CD4-positive, alpha-beta T cell treated with Interferon gamma for 1 hour (primary cell): ENCODE measurements at places on chromosomes 3 and 15.

GRCh38 chr3:72997421-72997961 lies 880 bp downstream of the PPP4R2 start:
- DNase-seq: peak; percentile 28

DNA sequence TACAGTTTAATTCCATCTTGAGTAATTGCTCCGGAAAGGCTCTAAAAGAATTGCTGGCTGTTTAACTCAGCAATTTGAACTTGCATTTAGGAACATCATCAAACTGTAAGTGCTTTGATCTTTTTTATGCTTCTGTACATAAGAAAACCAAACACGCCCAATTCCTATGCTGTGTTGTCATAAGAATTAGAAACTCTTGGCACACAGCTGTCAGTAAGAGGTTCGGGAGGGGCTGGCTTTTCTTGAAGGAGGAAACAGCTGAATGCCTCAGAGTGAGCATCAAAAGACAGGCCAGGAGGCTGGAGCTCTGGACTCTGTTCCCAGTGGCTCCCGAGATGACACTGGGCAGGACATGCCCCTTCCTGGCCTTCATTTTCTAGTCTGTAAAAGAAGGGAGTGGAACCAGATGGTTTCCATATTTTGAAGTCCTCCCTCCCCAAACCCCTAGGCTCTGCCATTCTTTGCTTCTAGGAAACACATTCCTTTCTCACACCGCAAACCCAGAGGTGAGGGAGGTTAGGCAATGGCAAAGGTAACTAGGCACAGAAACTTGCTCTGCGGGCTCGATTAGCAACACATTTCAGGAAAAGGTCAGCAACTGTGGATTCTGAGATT lies 73.7 kb upstream of the DLG1 start:
- no peak for DNase-seq

DNA sequence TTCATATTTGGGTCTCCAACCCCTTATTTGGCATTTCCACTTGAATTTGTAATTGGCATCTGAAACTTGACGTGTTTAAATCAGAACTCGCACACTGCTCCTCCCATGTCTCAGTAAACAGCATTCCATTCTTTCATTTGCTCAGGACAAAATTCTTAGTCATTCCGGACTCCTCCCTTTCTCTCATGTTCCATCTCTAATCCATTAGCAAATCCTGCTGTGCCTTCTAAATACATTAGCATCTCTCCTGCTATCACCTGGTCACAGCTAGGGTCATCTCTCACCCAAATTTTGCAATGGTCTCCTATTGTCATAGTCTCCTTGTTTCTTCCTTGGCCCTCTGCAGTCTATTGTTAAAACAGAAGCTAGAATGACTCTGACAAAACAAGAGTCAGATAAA lies 119.9 kb upstream of the CADPS start:
- no peak for DNase-seq

DNA sequence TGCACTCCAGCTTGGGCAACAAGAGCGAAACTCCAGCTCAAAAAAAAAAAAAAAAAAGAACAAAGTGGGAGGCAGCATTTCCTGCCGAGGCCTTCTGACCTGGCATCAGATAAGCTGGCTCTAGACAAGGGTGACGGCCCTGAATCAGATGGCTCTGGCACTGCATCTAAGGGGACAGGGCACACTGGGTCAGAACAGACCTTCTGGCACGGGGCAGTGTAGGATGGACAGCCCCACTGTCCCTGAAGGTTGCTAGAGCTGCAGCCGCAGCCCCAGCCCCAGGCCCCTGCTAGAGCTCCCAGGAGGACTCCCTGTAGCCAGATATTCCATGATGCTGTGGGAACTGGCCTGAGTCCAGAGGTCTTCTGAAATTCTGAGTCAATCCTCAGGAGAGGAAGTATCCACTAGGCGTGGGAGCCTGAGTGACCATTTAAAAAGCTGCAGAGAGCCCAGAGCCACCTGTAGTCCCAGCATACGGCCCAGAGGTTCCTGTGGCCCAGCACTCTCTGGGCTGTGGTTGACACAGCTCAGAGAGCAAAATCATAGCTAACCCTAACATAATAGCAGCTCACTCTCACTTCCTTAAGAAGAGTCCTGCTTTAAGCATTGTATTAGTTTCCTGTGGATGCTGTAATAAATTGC lies 69.2 kb upstream of the MFGE8 start:
- DNase-seq: no peak

DNA sequence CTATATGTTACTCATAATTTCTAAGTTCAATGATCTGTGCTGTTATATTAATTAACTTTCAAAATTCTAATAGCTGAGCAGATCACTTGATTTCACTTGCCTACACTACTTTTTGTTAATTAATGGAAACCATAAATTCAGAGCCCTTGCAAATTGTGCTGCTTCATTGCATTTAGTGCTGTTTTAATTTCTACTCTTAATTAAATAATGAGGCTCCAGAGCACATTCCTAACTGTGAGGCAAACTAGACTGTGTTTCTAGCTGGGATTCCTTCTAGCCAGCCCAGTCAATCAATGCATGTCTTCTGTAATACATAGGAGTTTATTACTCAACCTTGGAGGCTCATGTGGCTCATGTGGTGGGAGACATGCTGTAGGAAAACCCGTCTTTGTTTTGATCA lies 301.1 kb upstream of the GOLIM4 start:
- DNase-seq: no peak

DNA sequence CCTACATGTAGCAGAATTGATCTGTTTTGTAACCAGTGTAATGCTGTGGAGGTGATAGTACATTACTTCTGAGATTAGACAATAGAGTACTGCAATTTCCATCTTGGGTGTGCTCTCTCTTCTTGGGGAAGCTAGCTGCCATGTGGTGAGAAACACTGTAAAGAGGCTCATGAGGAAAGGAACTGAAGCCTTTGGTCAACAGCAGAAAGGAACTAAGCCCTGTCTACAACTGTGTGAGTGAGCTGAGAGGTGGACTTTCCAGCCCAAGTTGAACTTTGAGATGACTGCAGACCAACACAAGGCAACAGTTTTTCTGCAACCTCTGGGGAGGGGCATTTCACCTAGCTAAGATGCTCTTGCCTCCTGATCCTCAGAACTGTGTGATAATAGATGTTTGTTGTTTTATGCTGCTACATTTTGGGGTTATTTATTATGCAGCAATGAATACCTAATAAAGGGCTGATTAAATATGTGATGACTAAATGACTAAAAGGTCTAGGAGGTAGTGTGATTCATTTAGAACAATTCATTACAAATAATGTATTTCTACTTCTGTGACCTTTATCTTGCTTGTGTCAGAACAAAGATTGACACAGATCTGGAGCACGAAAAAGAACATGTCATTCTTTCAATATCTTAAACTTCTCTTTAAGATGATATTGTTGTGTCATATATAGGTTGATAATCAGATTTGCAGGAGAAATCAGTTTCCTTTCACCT lies 121.6 kb upstream of the THRB start:
- DNase-seq: no peak

DNA sequence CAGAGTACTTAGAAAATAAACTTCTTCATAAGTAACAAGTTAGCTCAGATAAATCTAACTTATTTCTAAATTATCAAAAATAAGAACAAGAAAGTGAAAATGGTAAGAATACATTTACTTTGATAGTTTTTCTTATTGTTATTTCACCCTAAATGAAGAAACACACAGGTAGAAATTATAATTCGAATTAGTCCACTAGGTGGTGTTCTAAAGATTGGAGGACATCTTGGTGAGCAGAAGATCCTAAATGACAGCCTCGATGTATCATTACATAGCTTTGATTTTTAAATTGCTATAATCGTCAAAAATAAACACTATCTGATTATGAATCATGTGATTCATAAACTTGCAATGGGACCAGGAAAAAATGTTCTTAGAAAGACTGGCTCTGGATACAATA lies 280.8 kb upstream of the UBE2E2 start:
- DNase-seq: no peak

DNA sequence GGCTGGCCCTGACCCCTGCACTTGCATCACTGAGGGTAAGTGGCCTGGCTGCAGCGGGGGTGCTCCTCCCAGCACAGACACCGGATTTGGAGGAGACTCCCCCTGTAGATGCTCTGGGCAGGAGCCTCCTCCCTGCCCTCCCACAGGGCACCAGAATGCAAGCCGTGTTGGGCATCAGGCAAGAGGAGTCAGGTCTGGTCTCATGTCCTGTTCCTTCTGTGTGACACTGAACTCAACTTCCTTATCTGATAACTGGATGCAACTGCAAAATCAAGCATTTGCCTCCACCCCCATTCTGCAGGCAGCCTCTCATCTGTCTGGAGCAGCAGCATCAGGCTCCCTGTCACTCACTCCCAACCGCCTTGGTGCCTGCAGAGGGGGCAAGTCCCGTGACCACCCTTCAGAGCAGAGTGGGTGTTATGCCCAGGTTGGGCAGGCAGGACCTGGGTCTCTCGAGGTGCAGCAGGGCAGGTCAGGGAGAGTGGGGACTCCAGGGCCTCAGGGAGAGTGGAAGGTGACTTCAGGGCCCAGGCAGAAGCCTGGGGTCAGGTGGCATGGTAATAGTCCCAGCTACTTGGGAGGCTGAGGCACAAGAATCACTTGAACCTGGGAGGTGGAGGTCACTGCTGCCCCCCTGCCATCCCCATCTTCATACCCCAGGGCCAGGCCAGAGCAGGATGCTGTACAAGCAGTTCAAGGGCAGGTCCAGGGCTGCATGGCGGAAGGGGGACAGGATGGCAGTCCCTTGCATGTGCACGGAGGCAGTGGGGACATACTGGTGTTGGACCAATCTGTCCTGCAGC lies 10.5 kb upstream of the RPL29 start:
- no peak for DNase-seq

DNA sequence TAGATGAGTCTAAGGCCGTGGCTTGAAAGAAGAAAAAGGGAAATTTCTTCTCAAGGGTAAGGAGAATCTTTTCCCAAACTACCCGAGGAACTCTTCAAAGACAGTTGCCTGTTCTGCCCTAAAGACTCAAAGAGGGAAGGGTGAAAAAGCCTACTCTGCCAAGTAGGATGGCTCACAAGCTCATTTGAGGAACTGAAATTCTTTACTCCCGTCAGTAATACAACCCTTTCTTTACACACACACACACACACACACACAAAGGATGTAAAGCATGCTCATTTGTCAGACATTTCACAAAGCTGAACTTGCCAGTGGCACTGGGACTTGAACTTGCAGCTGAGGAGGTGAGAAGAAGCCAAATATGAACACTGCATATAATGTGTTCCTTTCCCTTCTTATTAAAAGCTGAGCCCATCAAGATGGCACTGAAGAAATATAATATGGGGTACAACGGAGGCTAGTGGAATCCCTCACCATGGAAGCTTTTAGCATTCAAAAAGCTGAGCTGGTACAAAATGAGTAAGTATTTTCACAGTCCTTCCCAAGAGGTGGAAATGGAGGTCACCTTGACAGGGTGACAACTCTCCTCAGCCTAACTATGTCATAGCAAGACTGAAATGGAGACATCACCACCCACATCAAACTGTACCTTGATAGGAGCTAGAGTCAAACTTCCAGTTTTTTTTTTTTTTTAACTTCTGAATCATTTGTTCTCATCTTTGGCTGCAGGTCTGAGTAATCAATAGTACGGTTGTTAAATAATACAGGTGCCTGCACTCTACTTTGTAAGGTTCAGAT lies 57.6 kb downstream of the TAFA4 start:
- DNase-seq: no peak

DNA sequence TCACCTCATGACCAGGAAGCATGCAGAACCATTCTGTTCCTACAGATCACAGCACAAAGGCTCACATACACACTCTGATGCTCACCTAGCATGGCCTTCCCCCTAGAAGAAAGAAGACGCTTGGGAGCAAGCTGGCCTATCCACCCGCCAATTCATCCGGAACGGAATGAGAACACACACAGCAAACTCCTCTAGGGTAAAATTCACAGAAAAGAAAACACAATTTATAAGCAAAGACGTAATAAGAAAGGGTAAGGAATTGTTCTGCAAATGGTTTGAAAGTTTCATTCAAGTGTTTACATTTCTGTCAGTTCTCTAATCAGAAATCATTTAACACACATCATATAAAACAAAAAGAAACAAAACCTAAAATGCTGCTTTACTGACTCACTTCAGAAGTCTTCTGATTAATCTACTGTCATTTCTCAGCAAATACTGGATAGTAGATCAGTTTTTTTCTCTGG lies 218.1 kb downstream of the OSBPL10 start:
- DNase-seq: no peak

DNA sequence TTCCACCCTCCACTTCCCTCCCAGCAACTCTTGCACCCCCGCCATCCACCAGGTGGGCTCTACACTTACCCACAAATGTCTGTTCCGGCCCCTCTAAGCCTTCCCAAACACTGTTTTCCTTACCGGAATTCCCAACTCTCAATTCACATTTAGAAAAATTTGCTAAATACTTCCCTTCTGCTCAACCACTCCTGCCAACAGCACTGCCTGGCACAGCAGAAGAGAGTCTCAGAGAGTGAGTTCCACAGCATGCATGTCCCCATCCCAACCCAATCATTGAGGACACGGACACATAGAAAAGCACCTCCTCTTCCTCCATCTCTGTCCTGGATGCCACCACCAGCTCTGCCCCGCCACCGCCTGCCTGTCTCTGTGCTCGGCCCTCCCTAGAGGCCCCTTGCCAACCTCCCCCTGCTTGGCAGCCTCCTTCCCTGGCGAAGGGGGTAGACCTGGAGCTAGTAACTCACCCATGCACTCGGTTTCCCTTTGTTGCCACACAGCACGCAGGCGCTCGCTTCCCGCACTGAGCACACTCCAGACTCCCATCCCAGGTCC lies 66.2 kb upstream of the SLC6A1 start:
- DNase-seq: no peak

DNA sequence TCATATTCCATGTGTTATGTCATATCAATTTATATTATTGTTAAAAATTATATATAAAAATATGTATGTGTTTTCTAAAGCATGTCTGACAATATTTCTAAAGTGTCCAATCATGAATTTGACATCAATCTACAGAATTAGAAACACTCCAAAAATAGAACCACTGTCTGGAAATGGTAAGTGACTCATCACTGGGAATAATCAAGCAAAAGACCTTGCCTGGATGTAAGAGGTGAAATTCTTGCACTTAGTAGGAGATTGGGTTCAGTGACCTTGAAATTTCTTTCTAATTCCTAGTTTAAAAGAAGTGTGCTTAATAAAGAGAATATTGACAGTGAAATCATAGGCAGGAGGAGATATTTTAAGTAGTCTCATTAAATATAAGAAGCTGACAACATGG lies 188.8 kb downstream of the ZNF385D start:
- DNase-seq: no peak

DNA sequence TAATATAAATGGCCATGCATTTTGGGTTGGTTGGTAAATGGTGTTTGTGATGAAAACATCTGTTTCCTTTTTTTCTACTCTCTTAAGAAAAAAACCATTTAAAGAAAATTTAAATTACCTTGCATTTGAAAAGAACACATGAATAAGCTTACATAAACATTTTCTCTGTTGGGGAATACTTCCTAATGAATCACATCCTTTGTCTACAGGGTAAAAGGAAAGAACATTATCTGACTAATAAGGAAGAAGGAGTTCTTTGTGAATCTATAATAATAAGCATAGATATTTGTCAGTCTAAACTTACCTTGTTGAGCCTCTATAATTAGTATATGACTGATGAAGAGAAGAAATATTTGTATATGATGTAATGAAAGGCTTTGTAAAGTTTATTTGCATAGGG lies 254.1 kb upstream of the ZNF717 start:
- DNase-seq: no peak
